ENCODE measurements at places on chromosomes 12 and 14.

GRCh38 chr12:26749781-26750180, 83.2 kb downstream of the ITPR2 start:
- no peak for DNase-seq

DNA sequence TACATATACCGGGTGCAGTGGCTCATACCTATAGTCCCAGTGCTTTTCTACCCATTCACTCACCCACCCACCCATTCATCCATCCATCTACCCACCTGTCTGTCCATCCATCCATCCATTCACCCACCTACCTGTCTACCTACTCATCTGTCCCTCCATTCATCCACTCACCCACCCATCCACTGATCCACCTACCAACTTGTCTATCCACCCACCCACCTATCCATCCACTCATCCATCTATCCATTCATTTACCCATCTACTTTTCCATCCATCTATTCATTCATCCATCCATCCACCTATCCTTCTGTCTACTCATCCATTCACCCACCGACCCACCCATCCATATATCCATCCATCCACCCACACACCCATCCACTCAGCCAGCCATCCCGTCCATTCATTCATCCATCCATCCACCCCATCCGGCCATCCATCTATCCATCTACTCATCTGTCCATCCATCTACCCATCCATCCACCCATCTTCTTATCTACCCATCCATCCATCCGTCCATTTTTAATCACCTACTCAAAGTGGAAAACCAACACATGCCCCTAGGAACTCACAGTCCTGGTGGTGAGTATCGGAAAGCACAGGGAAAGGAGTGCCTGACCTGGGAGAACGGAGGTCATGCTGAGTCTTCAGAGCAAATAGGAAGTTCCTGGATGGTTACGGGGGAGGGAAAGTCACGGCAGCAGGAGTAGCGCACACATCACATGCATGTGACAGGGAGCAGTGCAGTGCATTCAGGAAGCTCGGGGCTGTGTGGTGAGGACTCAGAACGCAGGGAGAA, 20.0 kb downstream of the DDX51 start:
- no peak for DNase-seq

DNA sequence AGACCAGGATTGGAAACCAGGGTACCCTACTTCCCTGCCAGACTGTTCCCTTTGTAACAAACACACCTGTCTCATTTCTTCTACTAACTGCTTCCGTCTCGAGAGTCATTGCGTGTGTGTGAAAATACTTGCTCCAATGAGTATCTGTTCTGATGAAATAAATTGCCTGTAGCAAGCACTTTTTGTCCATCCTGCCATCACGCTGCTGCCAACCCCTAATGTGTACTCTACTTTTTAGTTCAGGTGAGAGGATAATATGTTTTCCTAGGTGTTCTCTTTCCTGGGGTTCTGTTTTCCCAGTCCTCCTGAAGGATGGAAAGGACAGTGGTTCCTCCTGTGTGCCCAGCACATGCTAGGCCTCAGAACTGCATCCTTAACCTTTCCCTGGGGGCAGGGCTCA, 1.0 kb downstream of the TUNAR start:
- no peak for DNase-seq

- DNase-seq: no peak
These were observed 92.1 kb downstream of the CHGA start for GRCh38 chr14:93015064-93015463.

DNA sequence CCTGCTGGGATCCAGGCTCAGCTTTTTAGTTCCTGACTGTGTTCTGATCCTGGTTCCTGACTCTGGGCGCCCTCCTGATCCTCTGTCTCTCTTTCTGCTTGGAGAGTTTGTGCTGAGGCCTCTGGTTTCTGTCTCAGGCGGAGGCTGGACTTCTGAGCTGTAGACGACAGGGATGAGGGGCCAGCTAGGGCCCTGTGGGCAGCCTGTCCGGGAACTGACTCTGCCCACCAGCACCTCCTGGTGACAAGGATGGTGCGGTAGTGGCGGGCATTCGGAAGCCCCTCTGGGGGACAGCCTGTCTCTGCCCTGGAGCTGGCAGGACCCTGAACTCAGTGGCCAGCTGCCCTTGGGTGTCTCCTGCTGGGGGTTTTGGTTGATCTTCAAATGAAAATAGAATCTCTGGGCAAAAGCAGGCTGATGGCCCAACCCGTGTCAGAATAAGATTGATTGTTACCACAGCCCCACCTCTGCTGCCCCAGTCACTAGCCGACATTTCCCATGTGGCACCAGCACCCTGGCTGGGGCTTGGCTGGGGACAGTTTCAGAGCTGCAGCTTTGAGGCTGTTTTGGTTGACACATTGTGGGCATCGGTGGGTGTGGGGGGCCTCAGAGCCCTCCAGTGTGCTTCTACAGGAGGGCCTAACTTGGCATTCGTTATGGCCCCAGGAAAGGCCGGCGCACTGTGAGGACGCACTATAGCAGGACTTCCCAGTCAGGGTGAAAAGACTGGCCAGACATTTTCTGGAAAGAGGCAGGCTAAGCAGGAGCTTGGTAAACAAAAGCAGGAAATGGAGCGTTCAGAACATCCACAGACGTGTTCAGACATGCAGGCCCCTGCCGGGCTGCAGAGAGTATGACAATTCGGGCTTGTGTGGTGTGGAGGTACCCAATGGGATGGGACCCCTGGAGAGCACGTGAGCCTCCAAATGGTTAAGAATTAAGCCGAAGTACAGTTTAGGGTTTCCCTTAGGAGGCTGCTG, 16.2 kb downstream of the KRT80 start:
- no peak for DNase-seq

- no peak for DNase-seq
These were observed 1.2 kb downstream of the ITGA5 start for GRCh38 chr12:54417712-54418440.

DNA sequence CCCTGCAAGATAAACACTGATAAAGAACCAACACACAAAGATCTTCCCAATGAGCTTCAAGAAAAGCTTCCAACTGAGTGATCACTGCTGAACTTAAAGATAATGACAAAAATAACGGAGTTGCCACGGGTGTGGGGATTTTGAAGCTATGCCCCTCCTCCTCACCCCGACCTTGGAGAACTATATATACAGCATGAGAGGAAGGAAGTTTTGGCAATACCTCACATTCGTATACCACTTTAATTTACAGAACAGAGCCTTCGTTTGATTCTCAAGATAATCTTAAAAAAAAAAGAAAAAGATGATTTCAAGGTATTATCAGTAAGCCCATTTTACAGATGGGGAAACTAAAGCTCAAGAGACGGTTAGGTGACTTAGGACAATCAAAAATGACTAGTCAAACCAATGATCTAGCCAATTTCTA, 715 bp downstream of the NEK9 start:
- no peak for DNase-seq

- no peak for DNase-seq
These were observed 96.0 kb downstream of the CNTN1 start for GRCh38 chr12:40788276-40788675.

DNA sequence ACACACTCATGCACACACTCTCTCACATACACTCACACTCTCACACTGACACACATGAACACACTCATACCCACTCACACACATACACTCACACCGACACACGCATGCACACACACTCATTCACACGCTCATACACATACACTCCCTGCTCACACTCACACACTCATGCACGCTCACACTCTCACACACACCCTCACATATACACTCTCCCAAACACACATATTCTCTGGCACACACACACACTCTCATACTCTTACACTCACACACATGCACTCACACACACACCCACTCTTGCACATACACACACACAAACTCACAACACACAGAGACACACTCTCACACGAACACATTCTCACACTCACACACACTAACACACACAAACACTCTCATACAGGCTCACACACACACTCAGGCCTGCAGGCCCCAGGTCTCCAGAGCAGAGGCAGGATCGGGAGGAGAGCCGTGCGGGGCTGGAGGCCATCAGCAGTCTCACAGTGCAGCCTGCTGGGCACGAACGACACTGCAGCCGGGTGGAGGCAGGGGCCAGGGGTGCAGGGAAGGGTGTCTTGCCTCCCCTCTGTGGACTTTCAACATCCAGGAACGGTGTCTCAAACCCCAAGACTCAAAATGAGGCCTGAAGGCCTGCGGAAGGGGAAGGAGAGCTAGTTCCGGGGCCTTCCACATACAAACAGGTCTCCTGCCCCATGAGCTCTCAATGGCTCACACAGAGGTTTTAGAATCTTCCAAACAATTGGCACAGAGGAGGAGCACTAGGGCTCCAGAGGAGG, 148.7 kb downstream of the ANO2 start:
- no peak for DNase-seq

GRCh38 chr14:24053548-24054323, 1.9 kb downstream of the CARMIL3 start:
- no peak for DNase-seq
